ENCODE measurements at places on chromosomes 5 and 9.

DNA sequence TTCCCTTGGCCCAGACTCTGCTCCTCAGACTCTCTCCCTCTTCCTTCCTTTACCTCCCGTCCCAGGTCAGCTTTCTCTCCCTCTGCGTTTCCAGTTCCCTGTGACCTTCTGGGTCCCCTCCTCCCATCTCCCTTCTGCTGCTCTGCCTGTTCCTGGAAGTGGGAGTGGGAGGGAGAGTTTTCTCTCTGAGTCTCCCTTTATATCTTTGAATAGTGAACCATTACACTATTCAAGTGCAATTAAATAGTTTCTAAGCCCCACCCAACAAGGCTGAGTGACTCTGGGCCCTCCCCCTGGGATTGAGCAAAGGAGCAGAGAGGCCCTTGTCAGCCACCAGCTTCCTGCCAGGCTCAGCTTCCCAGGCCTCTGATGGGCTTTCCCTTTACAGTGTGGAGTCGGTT, 34.8 kb downstream of the THBS4 start:
- DNase-seq: no peak

DNA sequence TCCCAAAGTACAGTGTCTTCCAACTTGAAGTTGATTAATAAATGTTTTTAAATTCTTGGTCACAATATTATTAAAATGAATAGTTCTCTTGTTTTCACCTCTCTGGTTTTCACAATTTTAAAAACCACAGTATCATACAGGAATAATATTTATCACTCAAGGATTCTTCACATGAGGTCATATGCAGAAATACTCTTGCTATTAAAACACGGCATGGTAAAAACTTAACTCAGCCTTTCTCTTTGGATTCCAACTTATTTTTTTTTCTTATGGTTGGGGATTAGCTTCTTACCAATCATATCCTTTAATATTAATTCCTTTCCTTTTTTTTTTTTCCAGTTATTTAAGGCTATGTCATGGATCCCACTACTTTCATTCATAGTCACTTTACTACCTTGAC, 289.4 kb downstream of the ADAMTS6 start:
- DNase-seq: no peak

DNA sequence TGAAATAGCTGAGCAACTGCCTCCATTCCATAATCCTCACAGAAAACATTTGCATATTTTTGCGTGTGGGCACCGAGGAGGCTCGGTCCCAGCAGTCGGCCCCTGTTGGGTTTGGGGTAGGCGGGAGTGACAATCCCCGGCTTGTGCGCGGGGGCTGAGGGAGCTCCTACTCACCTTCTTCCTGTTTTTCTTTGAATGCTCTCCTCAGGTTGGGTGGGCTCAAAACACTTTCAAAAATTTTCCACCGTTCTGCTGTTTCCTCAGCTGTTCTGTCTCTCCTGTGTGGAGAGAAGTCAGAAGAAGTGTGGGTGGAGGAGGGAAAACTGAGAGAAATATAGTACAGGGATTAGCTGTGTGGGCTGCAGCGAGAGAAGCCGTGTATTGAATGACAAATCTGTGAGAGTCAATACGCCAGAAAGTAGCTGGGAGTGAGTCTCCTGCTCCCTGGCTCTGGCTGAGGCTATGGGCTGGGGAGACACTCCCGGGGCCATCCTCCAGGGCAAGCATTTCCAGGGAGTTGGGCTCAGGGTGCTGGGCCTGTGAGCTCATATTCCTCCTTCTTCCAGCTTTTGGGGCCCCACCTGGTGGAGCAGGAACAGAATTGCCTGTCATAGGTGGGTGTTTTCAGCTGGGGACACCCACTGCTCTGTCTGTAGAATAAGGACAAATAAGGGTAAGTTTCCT, 84.7 kb downstream of the CMYA5 start:
- DNase-seq: no peak

DNA sequence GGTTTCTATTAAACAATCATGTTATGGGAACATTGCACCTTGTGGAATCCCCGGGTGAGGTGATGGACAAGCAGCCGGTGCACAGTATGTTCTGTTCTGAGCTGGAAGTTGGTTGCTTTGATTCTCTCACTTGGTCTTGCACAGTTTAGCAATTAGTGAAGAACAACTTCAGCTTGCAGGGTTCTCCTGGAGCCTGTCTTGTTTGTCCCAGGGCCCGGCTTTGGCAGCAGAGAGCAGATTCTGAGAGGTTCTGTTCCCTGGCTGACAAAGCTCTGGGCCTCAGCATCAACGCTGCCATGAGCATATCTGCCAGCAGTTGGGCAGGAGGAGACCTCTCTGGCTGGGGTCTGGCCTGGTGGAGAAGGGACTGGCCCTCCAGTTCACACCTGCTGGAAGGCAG, 16.9 kb downstream of the GADD45G start:
- DNase-seq: no peak

- no peak for DNase-seq
These were observed 15.6 kb upstream of the SLC6A19 start for GRCh38 chr5:1185629-1186350.

DNA sequence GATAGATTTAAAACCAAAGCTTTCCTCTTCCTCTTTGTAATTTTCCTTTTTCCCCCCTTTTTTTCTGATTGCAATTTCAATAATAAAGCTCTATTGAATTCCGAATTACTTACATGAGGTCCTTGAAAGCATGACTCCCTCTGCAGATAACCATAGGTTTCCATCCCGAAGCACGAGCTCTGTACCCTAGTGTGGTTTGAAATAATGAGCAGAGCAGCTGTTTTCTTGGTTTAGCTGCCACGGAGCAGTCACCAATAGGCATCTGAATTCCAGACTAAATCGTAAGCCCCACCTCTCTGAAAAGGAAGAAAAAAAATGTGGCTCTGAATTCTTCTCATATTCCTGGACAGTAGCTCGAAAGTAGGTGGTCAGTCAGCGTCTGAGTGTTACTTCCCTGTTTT, 18.5 kb upstream of the GNE start:
- DNase-seq: no peak

DNA sequence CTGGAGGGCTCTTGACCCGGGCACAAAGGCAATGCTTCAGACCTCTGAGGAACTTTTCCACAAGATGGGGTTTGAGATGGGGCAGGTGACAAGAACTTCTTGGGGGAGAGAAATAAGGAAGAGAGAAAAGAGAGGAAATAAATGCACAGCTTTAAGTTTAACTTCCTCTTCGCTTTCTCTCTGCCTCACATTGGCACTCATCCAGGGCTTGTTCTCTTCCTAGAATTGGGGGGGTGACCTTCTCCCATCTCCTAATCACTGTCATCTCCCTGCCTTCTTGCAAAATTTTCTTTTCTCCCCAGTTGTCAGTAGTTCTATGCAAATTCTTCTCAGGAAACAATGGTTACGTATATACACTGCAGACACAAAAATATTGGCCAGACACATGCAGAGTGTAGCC, 19.1 kb upstream of the ADCY2 start:
- no peak for DNase-seq

GRCh38 chr9:89236955-89237573, 58.4 kb upstream of the SHC3 start:
- DNase-seq: no peak

DNA sequence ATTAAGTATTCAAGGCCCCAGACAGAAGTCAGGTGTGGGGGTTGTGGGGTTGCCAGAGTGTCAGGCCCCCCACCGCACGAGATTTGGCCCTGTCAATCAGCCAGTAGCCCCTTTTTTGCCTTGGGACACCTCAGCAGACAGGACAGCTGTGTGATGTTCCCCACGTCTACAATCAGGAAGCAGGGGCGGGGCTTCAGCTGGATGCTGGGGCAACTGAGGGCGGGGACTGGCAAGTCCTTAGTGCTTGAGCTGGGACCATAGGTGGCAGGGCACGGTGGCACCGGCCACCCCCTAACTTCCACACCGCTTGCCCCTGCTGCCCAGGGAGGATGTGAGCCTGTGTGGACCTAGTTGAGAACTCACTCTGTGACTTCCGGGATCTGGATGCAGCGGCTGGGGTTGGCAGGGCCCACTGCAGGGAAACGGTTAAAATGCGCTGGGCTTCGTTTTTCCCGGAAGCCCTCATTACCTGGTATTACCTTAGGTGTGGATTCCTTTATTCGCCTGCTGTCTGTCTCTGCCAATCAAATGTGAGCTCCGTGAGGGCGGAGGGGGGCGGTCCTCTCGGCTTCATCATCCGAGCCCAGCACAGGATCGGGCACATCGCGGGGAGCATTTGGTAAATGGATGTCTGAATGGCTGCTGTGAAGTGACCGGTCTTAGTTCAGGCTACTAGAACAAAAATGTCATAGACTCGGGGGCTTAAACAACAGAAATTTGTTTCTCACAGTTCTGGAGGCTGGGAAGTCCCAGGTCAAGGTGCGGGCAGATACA, 7.5 kb upstream of the GTF3C5 start:
- DNase-seq: no peak

GRCh38 chr5:138946241-138946623, 71.1 kb upstream of the LRRTM2 start:
- DNase-seq: no peak

GRCh38 chr5:10493884-10494283, 52.2 kb downstream of the ROPN1L start:
- DNase-seq: no peak

- no peak for DNase-seq
These were observed 200.7 kb downstream of the PARP8 start for GRCh38 chr5:50867140-50867539.

GRCh38 chr9:86545090-86545489, 190.9 kb upstream of the TUT7 start:
- no peak for DNase-seq

DNA sequence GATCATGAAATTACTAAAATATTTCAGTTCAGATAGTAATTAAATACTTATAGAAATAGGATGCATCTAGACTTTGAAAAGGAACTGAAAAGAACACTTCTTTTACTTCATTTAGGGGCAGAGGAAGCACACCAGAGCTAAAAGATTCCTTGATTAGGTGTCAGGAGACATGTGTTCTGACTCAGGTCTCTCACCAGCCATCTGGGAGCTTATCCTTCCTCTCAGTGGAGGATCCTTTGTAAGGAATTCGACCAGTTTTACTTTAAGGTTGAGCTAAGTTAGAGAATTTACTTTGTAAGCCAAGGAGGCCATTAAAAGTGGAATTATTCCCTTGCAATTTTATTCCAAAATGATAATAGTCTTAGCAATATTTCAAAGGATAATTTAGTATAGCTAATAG, 16.7 kb downstream of the VCAN start:
- no peak for DNase-seq

All from stimulated activated CD8-positive, alpha-beta memory T cell treated with anti-CD3 and anti-CD28 coated beads, Interleukin-4, amount 100 ng/mL, for 4 hours (primary cell).